ENCODE measurements at places on chromosomes 12 and 14.

DNA sequence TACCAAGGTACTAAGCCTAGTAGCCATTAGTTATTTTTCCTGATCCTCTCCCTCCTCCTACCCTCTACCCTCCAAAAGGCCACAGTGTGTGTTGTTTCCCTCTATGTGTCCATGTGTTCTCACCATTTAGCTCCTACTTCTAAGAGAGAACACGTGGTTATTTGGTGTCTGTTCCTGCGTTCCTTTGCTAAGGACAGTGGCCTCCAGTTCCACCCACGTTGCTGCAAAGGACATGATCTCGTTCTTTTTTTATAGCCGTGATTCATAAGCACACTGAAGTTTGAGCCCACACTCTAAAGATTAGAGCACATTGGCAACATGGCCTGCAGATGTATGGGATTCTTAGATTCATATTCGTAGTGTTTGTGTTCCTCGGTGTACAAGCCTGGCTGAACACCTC, 8.1 kb upstream of the STX2 start:
- DNase-seq = no peak

GRCh38 chr12:89370850-89371249, 18.5 kb upstream of the DUSP6 start:
- DNase-seq = no peak

- no peak for DNase-seq
Observed at GRCh38 chr14:40656311-40656710, 950.4 kb upstream of the LRFN5 start.

DNA sequence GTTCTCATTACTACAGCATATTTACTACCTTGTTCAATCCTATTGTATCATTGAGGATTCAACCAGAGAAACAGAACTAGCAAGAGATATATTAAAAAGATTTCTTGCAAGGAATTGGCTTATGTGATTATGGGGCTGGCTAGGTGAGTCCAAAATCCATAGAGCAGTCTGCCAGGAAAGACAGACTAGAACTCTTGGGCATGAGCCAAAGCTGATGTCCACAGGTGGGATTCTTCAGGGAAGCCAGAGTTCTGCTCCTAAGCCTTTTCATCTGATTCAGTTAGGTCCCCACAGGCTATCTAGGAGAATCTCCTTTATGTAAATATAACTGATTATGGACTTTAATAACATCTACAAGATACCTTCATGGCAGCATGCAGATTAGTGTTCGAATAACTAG, 26.0 kb downstream of the PELI2 start:
- no peak for DNase-seq

DNA sequence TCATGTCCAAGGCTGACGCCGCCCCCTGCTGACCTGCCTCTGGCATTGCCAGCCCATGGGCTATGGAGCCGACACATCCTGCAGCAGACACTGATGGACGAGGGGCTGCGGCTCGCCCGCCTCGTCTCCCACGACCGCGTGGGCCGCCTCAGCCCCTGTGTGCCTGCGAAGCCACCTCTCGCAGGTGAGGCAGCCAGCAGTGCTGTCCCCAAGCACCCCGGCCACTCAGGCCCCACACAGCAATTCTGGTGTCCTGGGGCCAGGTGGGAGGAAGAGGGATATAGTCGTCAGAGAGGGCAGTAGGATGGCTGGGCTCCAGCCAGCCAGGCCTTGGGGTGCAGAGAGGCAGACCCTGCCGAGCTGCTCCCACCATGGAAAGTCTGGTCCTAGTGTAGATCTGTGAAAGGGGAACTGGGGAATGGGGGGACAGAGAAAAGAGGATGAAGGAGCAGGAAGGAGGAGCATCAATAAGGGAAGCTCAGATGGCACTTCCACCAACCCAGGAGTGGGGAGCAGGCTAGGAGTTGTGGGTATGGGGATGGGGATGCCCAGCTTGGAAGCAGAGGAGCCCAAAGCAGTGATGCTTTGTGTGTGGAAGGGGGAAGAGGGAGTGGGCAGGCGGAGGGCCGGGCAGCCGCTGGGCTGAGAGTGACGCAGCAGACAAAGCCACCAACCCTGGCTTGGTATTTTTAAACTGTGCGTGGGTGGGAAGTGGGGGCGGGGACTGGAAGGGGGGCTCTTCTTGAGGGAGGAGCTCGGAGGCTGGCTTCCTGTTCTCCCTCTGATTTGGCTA, 4.7 kb downstream of the NAB2 start:
- DNase-seq = peak; percentile 74
